ENCODE measurements at places on chromosomes 1 and 21.

DNA sequence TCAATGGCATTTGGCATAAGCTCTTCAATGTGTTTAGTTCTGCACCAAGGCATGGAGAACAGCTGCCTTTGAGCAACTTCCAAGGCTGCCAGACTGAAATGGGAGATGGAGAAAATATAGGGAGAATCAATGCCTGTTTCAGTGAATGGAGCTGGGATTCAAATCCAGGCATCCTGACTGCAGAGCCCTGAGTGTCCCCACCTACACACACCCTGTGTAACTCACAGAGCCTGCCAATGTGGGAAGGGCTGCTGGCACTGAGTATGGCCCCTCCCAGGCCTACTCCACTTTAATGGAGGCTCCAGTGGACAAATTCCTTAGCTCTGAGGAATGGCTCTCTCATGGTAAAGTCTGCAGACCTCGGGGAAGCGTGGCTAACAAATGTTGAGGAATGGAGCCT lies 145.6 kb upstream of the TNR start:
- no peak for DNase-seq

GRCh38 chr1:66395202-66396061 lies 138.5 kb upstream of the SGIP1 start:
- DNase-seq, result no peak

- no peak for DNase-seq
These were observed 494 bp downstream of the APH1A start for GRCh38 chr1:150268340-150268704.

DNA sequence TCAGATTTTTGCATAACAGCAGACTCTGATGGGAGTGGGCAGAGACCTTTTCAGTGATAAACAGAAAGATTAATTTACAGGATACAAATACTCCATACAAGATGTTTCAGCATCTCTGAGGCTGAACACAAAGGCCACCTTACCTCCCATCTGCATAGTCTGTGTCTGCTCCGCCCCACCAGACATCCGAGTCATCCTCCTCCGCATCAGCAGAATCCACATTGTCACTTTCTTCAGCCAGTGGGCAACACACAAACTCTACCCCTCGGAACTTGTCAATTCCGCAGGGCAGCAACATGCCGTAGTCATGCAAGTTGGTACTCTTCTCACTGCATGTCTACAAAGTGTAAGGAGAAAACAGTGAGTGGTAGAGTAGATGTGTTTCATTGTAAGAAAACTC lies 119.7 kb downstream of the APP start:
- no peak for DNase-seq

DNA sequence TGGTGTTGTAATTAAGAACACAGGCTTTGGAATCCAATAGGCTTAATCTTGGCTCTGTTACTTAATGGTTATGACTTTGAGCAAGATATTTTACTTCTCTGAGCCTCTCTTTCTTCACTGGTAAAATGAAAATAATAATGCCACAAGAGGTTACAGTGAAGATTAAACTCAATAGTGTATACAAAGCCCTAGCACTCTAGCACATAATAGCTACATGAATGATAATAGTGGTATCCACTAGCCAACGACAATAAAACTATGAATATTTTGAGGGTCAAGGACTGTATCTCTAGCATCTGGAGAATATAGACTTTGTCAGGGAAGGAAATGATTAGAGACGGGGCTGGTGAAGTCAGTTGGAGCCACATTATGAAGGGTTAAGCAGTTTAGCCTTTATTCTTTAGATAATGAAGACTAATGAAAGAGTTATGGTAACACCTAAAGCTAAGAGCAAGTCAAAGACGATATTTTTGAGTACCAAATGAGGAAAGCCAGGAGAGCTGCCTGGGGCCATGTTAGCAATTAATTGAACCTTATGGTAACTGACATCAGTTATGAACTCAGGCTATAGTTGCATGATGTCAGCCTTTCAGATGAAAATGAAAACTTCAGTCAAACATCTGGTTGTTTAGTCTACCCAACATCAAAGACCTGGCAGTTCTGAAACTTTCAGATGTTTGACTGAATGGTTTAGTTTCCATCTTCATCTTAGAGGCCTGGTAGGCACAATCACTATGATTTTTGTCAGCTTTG lies 32.8 kb upstream of the RNF11 start:
- no peak for DNase-seq

GRCh38 chr1:211750599-211750998 lies 75.2 kb upstream of the NEK2 start:
- DNase-seq, result no peak

- DNase-seq, result no peak
These were observed 508.9 kb upstream of the PKN2 start for GRCh38 chr1:88175120-88175630.

DNA sequence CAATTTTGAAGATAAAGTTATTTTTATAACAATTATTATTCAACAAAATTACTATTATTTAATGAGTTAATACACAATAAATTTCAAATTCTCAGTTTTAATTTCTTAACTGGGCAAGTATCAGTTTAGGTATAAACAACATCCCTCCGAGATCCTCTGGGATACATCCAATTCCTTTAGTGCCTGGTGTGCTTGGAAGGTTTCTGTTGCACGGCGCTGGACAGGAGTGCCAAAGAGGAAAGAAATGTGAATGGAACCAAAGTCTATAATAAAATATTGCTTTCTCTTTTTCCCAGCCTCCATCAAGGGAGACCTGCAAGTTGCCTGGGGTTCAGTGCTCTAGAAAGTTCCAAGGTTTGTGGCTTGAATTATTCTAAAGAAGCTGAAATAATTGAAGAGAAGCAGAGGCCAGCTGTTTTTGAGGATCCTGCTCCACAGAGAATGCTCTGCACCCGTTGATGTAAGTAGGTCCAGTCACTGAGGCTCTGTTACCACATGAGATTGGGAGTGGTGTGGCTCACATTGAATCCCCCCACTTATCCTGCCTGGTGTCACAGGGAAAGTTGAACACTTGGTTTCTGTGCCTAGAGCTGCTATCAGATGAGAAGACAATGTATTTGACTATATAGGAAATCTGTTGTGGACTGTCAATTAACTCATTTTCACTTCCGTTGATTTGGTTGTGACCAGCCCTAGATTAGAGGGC lies 22.8 kb downstream of the DDR2 start:
- DNase-seq, result no peak

GRCh38 chr1:147168626-147169058 lies 3.6 kb downstream of the PRKAB2 start:
- no peak for DNase-seq

DNA sequence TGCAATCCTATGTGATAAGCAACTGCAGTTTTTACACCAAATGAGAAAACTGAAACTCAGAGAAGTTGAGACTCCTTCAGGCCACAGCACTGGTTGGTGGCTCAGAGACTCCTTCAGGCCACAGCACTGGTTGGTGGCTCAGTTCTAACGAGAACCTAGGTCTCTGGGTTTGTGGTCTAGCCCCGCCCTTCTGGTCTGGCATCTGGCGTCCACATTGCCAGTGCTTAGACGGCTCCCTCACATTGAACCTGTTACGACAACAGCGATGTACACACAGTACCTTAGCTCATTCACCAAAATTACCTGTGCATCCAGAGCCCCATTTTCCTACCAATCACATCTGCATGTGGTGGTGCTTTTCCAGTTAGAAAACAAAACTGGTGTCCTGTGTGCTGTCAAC lies 66.1 kb downstream of the NID1 start:
- peak; percentile 24 for DNase-seq
